ENCODE measurements at places on chromosomes 11 and 22.
A peak's percentile ranks its signal among the peaks of the same experiment; 100 is the strongest.

- DNase-seq = no peak
Measured at GRCh38 chr22:41181349-41182241, 23.5 kb upstream of the L3MBTL2 start.

GRCh38 chr11:25943777-25944661 lies 387.9 kb upstream of the ANO3 start:
- no peak for DNase-seq

GRCh38 chr11:102729849-102730815 lies 5.4 kb upstream of the MMP8 start:
- no peak for DNase-seq

DNA sequence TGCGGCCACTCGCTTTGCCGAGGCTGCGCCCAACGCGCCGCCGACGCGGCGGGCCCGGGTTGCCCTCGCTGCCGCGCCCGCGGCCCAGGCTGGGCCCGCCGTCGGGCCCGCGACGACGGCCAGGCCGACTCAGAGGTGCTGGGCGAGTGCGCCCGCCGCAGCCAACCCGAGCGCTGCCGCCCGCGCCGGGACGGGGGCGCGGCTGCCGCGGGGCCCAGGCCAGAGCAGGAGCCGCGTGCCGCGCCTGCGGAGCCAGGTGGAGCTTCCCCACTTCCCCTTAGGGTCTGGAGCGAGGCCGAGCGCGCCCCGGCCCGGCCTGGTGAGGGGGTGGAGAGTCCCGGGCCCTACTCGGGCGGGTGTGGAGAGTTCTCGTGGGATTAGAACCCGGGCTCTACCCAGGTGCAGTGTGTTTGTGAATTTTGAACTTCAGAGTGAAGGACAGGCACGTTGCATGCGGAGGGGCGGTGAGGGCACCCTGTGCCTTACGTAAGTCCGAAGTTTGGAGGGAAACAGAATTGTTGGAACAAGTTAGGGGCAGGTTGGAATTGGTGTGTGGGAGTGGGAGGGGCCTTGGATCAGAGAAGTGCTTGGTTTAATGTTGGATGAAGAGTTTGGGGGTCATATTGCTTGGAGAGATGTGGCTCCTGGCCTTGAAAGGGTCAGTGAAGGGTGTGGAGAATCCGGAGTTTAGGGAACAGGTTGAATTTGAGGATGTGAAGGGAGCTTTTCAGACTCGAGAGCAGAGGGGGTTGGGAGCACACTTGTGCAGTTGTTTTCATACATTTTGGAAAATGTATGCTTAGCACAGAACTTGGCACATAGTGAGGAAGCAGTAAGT lies 697 bp downstream of the RNF169 start:
- peak; percentile 67 for DNase-seq

DNA sequence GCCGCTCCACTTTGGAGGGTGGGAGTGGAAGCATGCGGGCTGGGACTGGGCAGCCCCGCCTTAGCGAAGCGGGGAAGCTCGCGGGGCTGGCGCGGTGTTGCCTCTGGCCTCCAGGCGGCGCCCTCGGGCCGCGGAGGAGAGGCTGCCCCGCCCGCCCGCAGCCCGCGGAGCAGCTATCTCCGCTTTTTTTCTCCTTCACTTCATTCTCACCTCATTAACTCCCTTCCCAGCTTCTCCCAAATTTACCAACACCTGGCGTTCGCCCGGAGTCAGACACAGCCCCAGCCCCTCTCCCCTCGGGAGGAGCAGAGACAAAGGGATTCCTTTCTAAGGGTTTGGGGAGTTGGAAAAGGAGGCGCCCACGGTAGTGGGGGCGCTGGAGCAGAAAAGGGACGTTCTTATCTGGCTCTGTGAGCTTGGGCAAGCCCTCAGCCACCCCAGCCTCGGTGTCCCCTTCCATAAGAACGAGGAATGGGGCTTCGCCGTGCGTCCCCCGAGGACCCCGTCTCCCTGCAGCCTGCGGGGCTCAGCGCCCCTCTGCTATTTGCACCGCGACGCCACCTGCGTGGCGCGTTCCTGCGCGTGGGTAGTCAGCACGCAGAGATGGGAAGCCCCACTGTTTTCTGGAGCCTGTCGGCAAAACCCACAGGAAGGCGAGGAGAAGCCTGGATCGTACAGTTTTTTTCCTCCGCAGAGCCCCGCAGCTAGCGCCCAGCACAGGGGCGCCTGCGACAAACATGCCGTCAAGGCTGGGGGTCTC lies 1.5 kb upstream of the WNT11 start:
- peak; percentile 86 for DNase-seq

GRCh38 chr22:26552466-26552865 lies 37.5 kb downstream of the TPST2 start:
- DNase-seq = no peak

DNA sequence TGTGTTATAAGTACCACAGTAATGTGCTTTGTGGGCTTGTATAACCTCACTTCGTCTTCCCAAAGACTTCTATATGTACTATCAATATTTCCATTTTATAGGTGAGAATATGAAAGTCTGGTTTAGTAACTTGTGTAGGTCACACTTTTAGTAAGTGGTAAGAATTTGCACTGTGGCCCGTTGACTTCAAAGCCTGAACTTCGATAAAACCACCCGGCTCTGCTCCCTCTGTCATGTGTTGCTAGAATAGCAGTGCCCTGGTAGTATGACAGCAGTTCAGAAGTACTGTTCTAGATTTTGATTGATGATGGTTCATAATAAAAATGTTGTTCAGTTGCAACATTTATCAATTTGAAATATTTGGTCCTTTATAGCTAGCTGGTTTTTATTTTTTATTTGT lies 110.2 kb upstream of the SORL1-AS1 start:
- DNase-seq = no peak

DNA sequence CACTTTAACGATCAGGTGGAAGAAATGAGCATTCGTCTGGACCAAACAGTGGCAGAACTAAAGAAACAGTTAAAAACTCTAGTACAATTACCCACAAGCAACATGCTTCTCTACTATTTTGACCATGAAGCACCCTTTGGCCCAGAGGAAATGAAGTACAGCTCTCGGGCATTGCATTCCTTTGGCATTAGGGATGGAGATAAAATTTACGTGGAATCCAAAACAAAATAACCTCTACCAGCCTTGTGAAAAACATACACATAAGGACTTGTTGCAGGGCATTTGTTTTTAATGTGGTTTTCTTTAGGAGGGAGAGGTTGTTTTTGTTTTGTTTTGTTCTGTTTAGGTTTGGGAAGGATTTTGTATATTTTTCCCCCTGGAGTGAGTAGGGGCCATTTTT lies 14.2 kb upstream of the TECTA start:
- no peak for DNase-seq

GRCh38 chr11:34825315-34825669 lies 90.9 kb downstream of the APIP start:
- DNase-seq = no peak

- no peak for DNase-seq
Measured at GRCh38 chr11:64286801-64287159, 1.1 kb downstream of the GPR137 start.

GRCh38 chr22:49317369-49317768 lies 510.3 kb downstream of the BRD1 start:
- DNase-seq = no peak

DNA sequence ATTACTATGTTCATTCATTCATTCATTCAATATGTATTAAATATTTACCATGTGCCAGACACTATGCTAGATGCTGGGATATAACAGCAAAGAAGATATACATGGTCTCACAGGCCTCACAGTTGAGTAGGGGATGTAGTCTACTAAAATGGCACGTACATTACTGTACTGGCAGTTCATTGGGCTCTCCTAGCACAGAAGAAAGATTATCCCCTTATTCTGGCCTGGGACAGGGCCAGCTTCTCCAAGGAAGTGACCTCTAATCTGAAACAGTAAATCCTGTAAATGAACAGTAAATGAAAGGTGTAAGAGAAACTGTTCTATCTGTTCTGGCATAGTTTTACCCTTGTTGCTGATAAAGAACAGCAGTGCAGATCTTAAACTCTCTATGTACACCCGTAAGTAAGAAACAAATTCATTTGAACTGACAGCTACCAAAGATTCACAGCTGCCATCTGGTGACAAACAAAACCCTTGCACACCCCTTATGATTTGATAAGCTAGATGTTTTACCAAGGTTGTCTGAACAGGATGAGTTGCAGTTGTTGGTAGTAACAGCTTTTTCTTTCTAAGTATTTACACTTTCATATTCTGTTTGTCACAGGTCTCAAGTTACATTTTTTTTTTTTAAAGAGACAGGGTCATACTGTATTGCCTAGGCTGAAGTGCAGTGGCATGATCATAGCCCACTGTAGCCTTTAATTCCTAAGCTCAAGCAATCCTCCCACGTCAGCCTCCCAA lies 263.1 kb downstream of the TMEM135 start:
- no peak for DNase-seq

DNA sequence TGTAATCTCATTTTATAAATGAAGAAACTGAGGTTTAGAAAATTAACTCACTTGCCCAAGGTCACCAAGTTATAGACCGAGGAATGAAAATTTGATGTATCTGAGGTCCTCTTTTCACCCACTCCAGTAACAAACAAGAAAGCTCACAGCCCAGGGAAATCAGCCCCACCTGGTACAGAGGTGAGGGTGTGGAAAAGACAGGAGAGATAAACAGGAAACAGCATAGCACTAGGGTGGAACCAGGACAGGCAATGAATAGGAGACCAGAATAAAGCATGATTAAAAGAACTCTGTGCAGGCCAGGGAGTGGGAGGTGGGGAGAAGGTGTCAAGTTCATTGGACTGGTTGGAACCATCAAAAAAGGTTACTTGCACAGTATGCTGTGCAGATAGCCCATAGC lies 46.2 kb upstream of the SMCO4 start:
- no peak for DNase-seq

GRCh38 chr11:93846411-93846810 lies 4.0 kb downstream of the VSTM5 start:
- DNase-seq = no peak

- peak; percentile 1 for DNase-seq
Measured at GRCh38 chr11:61922539-61922938, 5.2 kb upstream of the RAB3IL1 start.

- no peak for DNase-seq
Measured at GRCh38 chr11:100004541-100004940, 682.5 kb upstream of the ARHGAP42 start.

DNA sequence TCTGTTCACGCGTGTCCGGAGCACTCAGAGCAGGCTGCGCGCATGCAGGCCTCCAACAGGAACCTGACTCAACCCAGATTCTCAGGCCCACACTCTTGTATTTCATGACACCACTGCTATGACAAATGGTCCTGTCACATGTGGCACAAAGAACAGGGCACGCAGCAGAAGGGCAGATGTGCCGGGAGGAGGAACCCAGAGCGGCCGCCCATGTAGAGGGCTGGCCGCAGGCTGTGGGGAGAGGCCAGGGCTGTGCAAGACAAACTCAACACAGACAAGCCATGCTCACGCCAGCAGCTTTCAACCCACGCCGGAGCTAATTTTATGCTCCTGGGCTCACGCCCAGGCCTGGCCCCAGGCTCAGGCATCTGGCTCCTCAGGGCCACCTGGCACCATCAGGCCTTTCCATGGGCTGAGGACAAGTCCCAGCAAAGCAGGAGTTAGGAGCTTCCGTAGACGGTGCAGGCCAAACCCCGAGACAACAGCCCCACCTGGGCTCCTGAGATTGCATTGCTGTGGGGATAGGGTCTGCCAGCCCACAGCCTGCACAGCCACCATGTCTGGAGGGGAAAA lies 40.0 kb downstream of the DUSP8 start:
- no peak for DNase-seq

GRCh38 chr11:96287822-96288439 lies 55.1 kb downstream of the MAML2 start:
- no peak for DNase-seq

- no peak for DNase-seq
Measured at GRCh38 chr22:39729141-39729934, 158.8 kb downstream of the CACNA1I start.
